GM04503 (cell line): ENCODE measurements at places on chromosomes 4 and X.
A peak's percentile ranks its signal among the peaks of the same experiment; 100 is the strongest.

- no peak for DNase-seq
Measured at GRCh38 chr4:96228463-96228862, 388.6 kb downstream of the PDHA2 start.

- no peak for DNase-seq
Measured at GRCh38 chr4:139184129-139184528, 7.1 kb upstream of the ELF2 start.

DNA sequence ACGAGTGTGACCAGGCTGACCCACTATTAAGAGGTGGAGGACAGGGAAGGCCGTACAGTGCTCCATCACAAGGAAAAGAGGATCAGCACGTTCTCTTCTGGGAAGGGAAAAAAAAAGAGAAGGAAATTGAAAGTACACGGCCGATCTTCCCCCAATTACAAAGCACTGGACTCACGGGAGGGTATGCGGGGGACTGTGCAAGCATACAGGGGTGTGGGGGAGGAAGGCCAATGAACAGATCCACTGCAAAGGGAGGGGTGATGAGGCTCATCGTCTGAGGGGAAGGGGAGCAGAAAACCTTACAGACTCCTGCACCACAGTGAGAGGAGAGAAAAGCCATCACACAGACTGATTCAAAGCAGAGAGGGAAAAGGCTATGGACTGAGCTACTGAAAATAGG lies 1.1 kb downstream of the ELK1 start:
- DNase-seq: no peak

- DNase-seq: peak; percentile 51
Measured at GRCh38 chrX:153900831-153901752, 3.4 kb upstream of the AVPR2 start.

DNA sequence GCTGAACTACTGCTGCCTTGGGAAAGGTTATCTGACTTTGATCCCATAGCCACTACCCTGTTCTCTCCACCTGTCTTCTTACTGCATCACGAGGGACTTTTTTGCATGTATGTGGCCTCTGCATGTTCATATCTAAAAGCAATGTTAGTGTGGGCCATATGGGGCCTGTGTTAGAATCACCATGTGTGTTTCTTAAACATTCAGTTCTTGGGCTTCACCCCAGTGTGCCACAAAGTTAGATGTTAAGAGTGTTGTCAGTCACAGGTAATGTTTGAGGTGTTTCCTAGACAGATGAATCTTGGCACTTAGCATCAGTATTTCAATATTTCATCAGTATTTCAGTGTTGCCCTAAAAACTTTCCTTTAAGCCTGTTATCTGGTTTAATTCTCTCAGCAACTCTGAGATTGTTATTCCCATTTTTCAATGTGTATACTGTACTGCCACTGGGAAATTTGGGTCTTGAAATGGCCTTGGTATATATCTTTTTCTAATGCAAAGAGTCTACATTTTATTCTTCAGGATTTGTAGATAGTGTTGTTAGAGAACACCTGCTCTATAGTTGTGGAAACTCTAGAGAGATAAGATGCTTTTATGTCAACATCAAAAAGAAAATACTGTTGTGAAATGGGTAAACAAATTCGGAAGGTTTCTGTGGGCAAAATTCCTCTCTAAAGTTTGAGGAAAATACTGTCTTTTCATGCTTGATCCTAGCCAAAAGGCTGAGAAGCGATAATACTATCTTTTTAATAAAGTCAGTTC lies 259.7 kb downstream of the BMPR1B start:
- no peak for DNase-seq

DNA sequence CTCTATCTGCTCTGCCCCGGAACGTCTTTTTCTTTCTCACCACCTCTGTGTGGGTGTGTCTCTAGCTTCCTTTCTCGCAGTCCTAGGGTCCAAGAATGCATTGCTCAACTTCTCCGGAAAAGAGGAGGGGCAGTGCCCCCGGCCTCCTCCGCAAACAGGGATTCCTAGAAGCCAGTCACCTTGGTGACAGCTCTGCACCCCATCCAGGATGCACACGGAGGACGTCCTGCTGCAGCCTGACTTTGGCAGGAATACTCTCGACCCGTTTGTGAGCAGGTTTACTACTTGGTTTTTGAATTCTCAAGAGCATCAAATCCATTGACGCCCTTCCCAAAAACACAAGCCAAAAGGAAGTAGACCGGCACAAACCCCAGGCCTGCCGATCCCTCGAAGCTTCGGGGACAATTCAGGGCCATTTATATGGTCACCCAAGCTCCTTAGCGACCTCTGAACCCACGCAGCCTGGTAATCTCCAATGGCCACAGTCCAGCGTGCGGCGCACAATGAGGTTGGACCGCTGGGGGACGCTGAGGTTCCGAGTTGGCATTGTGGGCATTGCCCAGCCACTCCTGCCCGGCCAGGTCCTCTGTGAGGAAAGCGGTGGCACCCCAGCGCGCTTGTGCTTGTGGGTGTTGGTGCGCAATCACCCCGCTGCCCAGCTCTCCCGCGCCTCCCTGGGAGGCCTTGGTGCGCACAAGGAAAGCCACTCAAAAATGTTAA lies 9.8 kb downstream of the NKX3-2 start:
- DNase-seq: no peak

- DNase-seq: peak; percentile 23
Measured at GRCh38 chr4:1130316-1131186, 17.2 kb upstream of the RNF212 start.

GRCh38 chrX:19382555-19383145 lies 38.9 kb downstream of the PDHA1 start:
- no peak for DNase-seq

- DNase-seq: no peak
Measured at GRCh38 chrX:143017272-143017671, 8.5 kb upstream of the SPANXN4 start.

DNA sequence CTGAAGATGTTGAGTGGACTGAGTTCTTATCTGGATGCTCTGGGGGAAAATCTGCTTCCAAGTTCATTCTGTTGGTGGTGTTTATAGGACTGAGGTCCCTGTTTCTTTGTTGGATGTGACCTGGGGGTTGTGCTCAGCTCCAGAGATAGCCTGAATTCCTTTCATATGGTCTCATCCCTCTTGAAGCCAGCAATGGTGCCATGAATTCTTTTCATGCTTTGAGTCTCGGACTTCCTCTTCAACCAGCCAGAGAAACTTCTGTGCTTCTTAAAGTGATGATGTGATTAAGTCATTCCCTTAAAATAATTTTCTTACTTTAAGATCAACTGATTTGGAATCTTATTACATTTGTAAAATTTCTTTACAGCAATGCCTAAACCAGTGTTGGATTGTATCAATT lies 233.8 kb upstream of the UGT8 start:
- DNase-seq: peak; percentile 87

GRCh38 chrX:66130469-66130868 lies 33.6 kb upstream of the HEPH start:
- DNase-seq: no peak

GRCh38 chrX:10892621-10893225 lies 218.4 kb upstream of the HCCS start:
- no peak for DNase-seq

GRCh38 chr4:76061982-76062381 lies 12.5 kb upstream of the ART3 start:
- no peak for DNase-seq

DNA sequence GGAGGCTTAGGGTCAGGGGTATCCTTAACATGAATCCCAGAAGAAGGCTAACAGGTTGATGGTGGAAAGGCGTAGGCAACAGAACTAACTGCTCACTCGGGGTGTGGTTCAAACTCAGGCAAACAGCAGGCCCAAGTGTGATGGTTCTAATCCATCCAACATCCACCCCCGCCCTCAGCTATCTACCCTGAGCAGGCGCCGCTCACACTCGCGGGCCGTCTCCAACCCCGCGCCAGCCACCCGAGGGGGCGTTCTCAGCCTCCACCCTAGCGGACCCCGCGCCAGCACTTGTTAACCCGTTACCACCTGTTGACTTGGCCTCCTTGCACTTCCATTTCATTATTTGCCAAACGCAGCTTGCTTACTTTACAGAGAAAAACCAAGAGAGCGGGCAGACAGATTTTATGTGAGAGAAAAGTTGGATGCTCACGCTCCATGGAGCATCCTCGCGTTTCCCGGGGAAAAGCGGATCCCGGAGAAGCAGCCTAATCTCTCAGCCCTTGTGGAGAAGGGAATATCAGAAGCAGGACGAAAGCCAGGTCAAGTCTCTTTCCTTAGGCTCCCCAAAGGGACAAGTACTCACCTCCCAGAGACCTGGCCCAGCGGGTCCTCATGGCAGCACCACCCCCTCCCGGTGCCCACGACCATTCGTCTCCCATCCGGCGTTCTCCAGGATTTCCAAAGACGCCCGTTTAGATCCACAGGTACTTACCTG lies 773 bp downstream of the SNCA start:
- no peak for DNase-seq

DNA sequence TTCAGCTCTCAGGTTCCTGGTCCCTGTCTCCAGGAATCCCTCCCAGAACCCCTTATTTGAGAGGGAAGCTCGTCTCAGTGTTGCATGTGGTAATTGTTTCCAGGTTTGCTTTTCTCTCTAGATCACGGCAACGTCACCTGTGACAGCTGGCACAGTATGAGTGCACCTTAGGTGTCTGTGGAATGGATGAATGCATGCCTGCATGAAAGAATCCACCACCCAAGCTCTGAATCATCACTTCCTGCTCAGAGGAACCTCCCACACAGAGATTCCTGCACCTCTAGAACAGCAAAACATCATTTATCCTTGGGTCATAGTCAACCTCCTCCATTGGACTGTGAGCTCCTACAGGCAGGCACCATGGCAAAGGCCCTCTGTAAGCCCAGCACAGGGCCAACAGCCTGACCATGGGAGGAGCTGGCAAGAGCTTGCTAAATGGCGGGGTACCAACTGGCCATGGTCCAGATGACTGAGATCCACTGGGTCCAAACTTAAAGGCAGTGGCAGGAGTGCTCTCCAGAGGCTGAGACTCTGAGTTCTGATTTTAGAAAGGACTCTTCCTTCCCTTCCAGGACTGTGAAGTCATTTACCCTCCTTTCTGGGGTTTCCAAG lies 116.2 kb downstream of the SLC2A9 start:
- no peak for DNase-seq

GRCh38 chr4:176303938-176304337 lies 15.8 kb upstream of the SPCS3 start:
- DNase-seq: no peak

DNA sequence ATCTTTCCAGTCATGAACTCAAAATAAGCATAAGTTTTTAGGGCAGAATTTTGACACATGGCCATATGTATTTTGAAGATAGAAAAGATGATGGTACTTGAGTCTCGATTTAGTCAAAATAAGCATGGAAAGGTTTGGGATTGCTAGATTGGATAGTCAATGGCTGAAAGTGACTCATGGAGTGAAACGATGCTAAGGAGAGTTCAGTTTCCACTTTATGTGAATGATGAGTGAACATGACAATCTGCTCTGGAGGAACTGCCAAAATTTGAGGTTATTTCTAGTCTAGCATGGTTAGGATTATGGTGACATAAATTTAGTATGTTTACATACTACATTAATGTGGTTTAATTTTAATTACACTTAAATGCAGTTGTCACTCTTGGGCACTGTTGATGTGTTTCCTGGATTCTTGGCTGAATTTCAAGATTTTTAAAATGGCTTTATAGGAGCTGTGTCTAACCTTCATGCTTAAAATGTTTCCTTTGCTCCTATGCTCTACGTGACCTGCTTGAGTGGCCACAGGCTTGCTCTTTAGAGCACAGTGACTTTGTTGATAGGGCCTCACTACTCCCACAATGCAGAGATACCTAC lies 17.1 kb downstream of the DDX3X start:
- DNase-seq: no peak

- no peak for DNase-seq
Measured at GRCh38 chrX:111719426-111720210, 38.6 kb downstream of the ALG13 start.

- DNase-seq: no peak
Measured at GRCh38 chrX:135923353-135923752, 29.8 kb downstream of the SAGE1 start.

DNA sequence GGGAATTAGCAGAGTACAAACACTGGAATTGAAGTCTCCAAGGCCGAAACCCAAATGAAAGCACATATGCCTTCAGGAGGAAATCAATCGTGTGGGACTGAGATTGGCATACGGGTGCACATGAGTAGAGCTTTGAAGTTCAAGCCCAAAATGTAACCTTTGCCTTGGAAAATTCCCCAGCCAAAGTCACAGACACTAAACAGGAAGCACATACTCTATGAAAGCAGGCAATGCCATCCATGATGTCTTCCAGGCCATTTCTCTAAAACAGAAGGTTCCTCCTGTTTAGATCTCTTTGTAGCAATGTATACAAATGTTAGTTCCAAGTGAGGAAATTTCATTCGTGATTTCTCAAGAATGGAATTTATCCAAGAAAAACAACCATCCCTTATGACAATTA lies 162.5 kb downstream of the COL4A6 start:
- DNase-seq: no peak

GRCh38 chrX:4670606-4671005 lies 957.2 kb upstream of the PRKX start:
- no peak for DNase-seq

DNA sequence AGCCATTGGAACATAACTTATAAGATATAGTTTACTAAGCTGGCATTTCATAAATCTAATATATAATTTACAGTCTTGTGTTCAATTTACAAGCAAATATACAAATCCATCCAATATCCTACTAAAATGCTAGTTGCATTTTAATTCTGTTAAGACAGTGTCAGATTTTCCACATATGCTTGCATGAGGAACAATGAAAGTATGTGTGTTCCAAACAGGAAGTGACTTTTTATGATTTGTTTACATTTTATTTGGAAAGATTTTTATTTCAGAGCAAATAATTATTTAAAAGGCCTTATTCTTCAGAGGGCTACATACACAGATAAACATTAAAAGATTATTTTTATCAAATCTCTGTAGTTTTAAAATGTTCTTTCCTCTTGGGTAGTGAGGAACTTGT lies 130.1 kb downstream of the KLHL34 start:
- DNase-seq: no peak

DNA sequence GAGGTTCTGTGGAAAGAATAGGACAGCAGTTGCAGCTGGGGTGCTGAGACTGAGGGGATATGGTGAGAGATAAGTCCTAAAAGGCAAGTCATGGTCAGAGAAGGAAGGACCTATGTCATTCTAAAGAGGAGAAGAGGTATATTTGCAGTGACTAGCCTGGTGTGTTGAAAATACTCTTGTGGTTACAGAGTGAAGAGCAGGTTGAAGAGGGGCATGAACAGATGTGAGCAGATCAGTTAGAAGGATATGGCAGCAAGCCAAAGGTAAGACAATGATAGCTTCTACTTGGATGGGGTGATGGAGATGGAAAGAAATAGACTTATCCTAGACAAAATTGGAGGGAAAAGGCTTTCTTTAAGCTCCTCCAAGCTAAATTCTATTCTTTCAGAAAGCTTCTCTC lies 469.8 kb upstream of the CPEB2 start:
- no peak for DNase-seq

GRCh38 chrX:24055043-24055356 lies 244 bp downstream of the EIF2S3 start:
- DNase-seq: no peak

- no peak for DNase-seq
Measured at GRCh38 chr4:152259866-152260265, 276.0 kb downstream of the FBXW7 start.

GRCh38 chrX:149453030-149453429 lies 52.1 kb downstream of the IDS start:
- peak; percentile 59 for DNase-seq

GRCh38 chr4:159360549-159360948 lies 257.7 kb downstream of the RAPGEF2 start:
- peak; percentile 62 for DNase-seq
